ENCODE measurements at places on chromosomes 3 and 15. TPM values are rescaled to one million over a fixed set of nuclear protein-coding genes. Genes with fewer than 3 reads are reported as not detected.

DNA sequence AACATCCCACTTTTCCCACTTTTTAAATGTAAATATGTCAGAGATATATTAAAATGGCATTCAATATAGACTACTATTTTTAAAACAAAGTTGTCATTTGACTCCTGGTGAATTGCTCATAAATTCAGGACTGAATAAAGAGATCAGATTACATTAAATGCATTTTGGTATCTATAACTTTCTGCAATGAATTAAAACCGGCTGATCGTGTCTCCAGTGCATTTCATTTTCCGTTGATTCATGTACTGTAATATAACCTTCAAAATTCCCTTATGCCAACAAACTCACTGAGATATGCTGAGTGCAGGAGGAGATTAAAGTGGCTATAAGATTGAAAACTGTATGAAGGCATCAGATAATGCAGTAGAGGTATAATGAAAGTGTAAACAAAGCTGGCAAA is 361.1 kb upstream of the CDIN1 start:
- DNase-seq, result no peak

GRCh38 chr15:93997071-93997658 is 234.2 kb upstream of the MCTP2 start:
- DNase-seq, result peak; percentile 5

- peak; percentile 69 for DNase-seq
Observed at GRCh38 chr15:76996526-76997401, 1.8 kb downstream of the PSTPIP1 start.

EAF2 gene
- 1.5 TPM for total RNA-seq

PLSCR2 gene
- 0.34 TPM for total RNA-seq
